GM23248 (cell line): ENCODE measurements at places on chromosomes 11 and 22. TPM values are rescaled to one million over a fixed set of nuclear protein-coding genes. Genes with fewer than 3 reads are reported as not detected.
A peak's percentile ranks its signal among the peaks of the same experiment; 100 is the strongest.

GRCh38 chr11:103903621-103904323 lies 132.7 kb upstream of the DDI1 start:
- DNase-seq: no peak

GRCh38 chr22:49853981-49854831 lies 562 bp downstream of the ZBED4 start:
- peak; percentile 61 for DNase-seq

- peak; percentile 61 for DNase-seq
These were observed 16.1 kb downstream of the ALKBH8 start for GRCh38 chr11:107549253-107549953.

DNA sequence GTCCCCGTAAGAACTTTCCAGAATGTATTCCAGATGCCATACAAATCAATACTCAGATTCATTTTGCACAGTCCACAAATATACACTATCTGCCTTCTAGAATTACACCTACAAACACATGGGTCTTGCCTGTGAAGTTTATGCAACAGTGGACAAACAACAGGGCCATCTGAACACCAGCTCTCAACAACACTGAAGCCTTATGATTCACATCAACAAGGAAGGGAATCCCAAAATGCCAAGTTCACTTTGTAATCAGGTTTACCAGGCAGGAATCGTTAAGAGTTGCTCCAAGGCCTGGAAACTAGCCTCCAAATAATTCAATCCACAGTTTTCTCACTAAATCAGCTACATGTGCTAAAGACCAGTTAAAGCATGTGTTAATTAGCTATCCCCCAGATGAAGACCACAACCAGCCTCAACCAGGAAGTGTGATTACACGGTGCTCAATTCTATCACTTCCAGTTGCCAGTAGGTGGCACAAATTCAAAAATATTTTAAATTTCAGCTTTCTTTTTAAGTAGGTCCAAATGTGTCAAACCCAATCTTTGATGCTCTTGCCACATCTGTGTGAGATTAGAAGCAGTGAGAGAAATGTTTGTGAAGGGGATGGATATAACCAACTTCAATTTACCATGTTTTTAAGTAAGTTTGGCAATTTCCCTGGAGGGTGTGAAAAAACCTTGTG lies 139.1 kb upstream of the BDNF start:
- DNase-seq: peak; percentile 48

DNA sequence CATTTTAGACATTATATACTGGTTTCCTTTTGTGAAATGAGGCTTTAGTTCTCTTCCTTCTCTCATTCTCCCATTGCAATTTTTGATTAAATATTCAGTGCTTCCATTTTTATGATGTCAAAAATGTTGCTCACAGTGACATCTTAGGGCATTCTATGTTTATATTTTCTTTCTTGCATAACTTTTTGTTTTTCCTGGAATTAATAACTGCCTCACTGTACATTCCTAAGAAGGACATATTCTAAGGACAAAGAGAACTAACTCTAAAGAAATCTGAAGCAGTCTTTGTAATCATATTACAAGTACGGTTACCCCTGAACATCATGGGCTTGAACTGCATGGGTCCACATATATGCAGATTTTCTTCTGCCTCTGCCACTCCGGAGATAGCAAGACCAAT lies 25.8 kb upstream of the P2RY6 start:
- DNase-seq: no peak

Gene SNX32
- not detected in 2 replicates for total RNA-seq

Gene TENM4
- total RNA-seq: 0.11 and 0.25 TPM in 2 replicates

Gene TMEM191C
- 0.32 TPM in 1 of 2 replicates, not detected in the other for total RNA-seq

Gene IL18BP
- total RNA-seq: 2.5 and 4.8 TPM in 2 replicates

Gene MS4A1
- total RNA-seq: not detected in 2 replicates

Gene HSPB2
- total RNA-seq: 0.38 and 1.2 TPM in 2 replicates
